Stimulated activated CD8-positive, alpha-beta memory T cell treated with anti-CD3 and anti-CD28 coated beads, Interleukin-12 subunit alpha, Interleukin-12 subunit beta, amount 100 ng/mL, for 4 hours (primary cell): ENCODE measurements at places on chromosomes 1 and 21.

DNA sequence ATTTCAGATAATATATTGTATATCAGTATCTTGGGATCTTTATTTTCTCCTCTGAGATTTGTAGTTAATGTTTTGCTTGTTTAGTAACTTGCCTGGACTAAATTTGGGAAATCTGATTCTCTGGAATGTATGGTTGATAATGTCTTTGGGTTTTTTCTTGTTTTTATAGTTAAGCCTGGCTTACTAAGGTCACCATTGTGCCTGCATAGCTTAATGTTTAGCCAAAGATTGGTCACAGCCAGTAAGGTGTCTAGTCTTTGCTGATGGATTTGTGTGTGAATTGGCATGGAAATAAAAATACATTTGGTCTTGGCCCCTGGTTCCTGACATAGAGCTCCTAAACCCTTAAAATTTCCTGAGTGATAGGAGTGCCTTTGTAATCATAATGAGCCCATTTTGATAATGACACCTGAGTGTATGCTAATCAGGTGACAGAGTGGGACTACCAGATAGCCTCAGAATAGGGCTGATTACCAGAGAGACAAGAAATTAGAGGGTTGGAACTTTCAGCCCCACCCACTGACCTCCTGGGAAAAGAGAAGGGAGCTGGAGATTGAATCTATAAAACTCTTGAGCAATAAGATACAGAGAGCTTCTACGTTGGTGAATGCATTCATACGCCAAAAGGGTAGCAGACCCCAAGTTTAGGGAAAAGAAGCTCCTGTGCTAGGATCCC lies 47.9 kb upstream of the NUF2 start:
- DNase-seq = no peak

DNA sequence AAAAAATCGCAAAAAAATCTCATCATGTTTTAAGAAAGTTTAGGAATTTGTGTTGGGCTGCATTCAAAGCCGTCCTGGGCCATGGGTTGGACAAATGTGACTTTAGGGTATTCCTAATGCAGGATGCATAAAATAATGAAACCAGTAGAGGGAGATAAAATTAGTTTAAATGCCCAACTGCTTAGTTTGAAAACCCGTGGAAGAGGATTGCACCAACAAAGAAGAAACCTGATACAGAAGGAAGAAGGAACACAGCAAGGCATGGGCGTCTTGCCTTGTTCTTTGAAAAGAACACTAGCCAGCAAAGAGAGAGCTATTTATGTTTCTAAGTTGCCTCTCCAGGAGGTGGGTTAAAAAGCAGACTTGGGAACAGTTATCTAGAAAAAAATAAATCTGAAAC lies 37.9 kb downstream of the WDR3 start:
- no peak for DNase-seq

- no peak for DNase-seq
These were observed 228.1 kb downstream of the TPR start for GRCh38 chr1:186146974-186147373.

DNA sequence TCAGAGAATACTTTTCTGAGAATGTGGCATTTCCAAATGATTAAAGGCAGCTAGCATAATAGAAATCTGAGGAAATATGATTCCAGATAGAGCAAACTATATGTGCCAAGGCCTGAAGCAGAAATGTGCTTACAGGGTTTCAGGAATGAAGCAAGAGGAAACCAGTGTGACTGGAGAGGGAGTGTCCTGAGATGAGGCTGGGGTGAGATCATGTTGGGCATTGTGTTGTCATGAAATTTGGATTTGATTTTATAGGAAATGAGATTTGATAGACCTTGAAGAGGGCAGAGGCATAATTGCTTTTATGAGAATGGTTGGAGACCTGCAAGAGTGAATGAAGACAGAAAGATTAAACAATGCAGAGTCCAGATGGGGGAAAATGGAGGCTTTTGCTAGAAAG lies 338.1 kb upstream of the SNX7 start:
- DNase-seq = no peak
